ENCODE measurements at places on chromosomes 5 and 9.

DNA sequence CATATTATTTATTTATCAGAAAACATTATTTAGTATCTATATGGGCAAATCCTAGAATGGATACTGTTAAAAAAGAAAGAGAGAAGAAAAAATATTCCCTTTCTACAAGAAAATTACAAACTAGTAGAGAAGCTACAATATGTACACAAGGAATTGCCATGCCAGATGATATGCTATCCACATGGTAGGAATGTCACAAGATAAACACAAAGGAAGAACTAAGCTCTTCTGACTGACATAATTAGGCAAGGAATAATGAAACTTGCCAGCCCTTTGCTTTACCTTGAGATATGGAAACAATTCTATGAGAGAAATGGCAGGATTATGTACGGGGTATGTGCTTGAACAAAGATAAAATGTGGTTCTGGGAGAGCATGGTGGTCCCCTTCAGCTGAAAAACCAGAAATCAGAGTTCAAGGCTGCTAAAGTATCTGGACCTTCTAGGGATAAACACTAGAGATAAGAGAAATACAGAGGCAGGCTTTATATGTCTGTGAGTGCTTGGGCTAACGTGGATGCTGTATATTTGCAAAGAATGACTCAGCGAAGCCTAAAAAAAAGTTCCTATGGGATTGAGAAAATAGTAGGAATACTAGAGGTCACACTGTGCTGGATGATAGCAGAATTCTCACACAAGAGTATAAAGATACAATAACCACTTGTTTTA, 451.6 kb downstream of the TLE1 start:
- DNase-seq = no peak

- no peak for DNase-seq
Measured at GRCh38 chr9:92059661-92060060, 55.6 kb downstream of the SPTLC1 start.

DNA sequence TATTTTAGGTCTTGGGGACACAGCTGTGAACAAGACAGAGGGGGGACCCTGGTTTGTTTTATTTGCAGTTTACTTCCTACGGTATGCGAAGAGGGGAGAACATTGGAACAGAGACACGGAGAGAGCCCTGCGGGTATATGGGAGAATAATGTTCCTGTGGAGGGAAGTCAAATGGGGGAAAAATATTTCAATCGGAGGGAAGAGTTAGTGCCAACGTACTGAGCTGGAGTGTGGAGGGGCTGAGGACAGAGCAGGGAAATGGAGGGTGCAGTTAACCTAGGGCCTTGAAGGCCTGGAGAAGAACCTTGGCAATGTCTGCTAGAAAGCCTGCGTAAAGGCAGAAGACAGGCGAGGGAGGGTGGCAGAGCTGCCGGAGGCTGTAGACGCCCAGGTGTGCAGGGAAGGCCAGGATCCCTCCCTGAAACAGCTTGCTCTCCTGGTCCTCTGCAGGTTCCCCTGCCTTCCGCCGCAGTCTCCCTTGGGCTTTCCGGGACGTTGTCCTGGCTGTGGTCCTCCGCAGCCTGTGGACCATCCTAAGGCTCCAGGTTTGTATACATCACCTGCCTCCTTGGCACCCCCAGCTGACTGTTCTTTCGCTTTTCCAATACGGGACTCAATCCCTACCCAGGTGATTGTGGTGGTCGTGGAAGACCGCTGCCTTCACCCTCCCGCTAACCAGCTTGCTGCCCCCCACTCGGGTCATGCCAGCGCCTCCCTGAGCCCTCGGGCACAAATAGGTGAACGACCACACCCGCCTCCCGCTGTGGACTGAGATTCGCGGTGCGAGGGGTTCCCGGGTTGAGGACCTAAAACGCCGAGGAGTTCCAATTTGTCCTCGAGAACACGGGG, 1.9 kb upstream of the RACK1 start:
- DNase-seq = no peak

GRCh38 chr5:131426011-131426410, 162.2 kb downstream of the CDC42SE2 start:
- no peak for DNase-seq

DNA sequence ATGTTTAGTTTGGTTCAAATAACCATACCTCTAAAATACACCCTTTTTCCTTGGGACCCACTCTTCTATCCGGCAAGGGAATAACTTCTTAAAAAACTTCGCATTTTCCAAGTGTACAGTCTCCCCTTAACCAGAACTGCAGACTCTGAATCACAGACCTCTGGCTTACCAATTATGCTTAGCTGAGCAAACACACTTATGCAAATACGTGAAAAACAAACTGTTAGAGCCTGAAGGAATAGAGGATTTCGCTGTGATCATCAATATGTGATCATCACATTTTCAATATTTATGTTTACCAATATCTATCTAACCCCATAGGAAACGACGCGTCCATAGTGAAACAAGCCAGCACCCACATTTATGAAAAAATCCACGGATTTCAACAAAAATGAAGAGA, 1.3 kb downstream of the LPAR1 start:
- peak; percentile 46 for DNase-seq

- DNase-seq = peak; percentile 65
Measured at GRCh38 chr9:85421641-85422040, 320.1 kb downstream of the AGTPBP1 start.

DNA sequence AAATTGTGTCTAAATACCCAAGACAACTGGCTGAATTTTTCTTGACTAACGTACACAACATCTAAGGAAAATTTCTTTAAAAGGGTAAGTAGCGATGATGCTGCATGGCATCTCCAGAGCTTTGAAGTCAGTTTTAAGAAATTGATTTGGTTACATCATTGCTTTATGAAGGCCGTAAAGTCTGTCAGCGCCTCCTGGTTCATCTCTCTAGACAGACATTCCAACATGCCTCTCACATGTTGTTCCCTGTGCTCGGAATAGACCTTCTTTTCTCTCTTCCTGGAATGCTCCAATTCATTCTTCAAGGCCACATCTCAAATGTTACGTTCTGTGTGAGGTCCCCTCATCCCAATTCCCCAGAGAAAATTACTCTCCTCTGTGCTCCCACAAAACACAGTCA, 108.7 kb upstream of the SSBP2 start:
- DNase-seq = no peak

DNA sequence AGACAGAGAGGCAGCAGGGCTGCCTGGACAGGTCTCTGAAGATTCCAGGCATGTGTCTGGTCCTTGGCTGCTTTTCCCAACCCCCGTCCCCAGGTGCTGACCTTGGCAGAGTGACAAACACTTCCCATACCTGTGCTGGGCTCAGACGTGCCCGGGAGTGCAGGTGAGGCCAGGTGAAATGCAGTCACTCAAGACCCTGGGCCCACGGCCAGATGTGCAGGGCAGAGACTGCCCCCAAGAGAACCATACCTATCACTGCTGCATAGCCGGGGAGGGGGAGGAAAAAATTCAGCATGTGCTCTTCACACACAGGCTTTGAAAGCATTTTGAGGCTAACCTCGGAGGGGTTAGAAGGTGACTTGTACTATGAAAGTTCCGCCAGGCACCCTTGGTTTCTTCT, 22.6 kb downstream of the CCNJL start:
- DNase-seq = no peak
